Left kidney (tissue), 8 donors: ENCODE measurements at places on chromosomes 3 and 15. TPM values are rescaled to one million over a fixed set of nuclear protein-coding genes. Genes with fewer than 3 reads are reported as not detected.

The THAP10 gene
- polyA plus RNA-seq, result 8.1 TPM

The CCDC174 gene
- polyA plus RNA-seq, result 36.8 TPM

The VGLL3 gene
- 5.0 TPM for polyA plus RNA-seq

The TMEM40 gene
- polyA plus RNA-seq, result 2.2 TPM

The FBXO40 gene
- 0.02 TPM for polyA plus RNA-seq

The UBAP1L gene
- polyA plus RNA-seq, result 6.9 TPM
